Activated CD8-positive, alpha-beta T cell treated with anti-CD3 and anti-CD28 coated beads for 36 hours (primary cell): ENCODE measurements at places on chromosomes 3 and 15.
A peak's percentile ranks its signal among the peaks of the same experiment; 100 is the strongest.

DNA sequence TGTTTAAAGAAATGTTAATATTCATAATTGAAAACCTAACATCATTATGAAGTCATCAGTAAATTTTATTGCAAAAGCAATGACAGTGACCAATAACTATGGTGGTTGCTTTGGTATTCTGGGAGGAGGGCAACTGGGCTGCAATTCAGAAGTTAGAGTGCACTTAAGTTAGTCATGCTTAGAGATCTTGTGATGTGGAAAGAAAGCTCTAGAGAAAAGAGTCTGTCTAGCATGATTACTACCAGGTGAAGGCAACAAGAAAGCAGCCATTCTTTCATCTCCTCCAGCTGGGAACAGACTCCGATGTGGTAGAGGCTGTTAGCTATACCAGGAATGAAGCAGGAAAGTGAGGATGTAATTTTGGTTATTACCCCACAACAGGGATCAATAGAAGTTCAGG lies 625.6 kb downstream of the SI start:
- no peak for DNase-seq

GRCh38 chr3:110327870-110328269 lies 743.7 kb upstream of the NECTIN3 start:
- no peak for DNase-seq

DNA sequence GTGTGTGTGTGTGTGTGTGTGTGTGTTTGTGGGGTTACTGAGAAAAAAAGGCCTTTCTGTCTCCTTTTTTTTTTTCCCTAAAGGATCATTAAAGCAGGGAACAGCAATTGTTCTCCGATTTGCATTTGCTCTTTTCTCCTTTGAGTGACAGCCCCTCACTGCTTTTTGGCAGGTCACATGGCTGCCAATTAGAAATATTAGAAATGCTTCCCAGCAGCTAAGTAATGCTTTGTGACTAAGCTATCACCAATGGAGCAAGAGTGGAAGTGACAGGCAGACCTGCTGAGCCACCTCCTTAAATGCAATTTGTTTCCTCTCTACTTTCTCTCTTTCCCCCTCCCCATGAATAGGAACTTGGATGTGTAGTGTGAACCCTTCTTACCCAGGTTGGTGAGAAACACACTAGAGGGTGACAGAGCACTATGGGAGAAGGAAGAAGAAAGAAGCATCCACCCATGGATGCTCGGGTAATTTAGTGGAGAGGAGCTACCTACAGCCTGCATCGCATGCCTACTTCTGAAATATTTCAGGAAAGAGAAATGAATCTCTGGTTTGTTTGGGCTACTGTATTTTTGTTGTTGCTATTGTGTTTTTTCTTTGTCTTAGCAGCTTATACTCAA lies 165.2 kb upstream of the PDZRN3 start:
- DNase-seq, result no peak

GRCh38 chr3:66297900-66298299 lies 77.1 kb downstream of the SLC25A26 start:
- DNase-seq, result no peak

DNA sequence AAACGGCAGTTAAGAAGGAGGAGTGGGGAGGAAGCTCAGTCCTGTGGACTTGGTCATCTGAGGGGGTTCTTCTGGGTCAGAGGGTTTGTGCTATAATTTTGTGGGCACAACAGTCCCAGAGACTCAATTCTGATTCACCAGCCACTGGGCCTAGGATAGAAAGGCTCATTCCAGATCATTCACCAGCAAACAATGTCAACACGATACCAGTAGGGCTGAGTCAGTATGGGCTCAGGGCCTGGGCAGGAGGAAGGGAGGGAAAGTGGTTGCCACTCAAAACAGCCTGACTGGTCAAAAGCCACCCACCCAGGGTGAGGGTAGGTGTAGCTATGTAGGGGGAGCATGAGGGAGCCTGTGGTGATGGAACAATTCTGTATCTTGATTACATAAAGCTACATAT lies 86.9 kb upstream of the MEX3B start:
- no peak for DNase-seq

GRCh38 chr3:139443186-139443585 lies 33.1 kb downstream of the RBP2 start:
- no peak for DNase-seq

DNA sequence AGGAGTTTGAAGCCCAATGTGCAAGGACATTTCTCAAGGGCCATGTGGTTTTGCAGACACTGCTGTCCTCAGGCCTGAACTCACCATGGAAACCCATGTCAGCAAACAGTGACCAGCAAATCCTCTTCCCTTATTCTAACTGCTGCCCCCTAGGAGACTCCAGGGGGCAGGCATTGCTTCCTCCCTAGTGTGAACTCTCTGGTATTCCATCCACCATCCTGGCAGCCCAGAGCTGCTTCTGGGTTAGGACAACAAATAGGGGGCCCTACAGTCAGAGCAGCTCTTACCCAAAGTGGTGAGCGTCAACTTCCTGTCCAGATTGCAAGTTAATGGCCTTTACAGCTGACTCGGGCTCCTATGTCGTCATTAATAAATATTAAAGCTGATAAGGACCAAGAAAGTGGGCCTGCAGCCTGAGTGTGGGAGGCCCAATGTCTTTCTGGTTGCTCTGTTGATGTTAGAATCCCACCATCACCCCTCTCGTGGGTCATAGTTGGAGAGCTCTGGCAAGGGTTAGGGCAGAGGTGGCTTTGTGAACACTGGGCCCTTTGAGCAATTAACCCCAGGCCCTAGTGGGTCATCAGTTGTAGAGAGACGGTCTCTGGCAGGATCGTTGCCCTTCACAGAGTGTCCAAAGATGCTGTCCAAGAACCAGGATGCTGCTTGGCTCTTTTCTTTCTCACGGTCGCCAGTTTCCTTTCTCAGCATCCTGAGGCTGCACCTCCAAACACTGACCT lies 41.5 kb downstream of the TGM4 start:
- no peak for DNase-seq

DNA sequence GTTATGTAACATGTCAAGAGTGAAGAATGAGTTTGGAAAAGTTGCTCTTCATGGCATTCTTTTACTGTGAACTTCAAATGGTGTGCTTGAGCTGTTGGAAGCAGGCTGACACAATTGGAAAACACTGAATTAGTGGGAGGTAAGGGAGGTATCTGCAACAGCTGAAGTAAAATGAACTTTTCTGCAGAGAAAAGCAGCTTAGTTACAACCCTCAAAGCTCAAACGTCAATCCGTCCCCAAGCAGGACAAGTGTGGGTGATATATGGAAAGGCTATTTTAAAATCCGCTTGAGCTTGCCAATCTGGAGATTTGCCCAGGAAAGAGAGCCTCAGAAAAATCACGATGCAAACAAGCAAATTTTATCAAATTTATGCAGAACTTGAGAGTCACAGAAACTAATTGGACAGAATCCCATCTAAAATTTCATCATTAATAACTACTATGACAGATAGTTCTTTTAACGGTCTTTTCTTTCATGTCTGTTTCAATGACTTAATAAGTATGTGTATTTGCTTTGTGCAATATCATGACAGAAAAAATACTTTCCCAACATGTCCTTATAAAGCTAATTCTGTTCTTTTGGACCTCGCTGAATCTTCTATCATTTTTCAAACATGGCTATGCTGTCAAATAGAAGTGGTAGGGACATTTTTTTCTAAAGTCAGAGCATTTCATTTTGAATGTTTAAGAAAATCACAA lies 266.6 kb upstream of the SLITRK3 start:
- no peak for DNase-seq

DNA sequence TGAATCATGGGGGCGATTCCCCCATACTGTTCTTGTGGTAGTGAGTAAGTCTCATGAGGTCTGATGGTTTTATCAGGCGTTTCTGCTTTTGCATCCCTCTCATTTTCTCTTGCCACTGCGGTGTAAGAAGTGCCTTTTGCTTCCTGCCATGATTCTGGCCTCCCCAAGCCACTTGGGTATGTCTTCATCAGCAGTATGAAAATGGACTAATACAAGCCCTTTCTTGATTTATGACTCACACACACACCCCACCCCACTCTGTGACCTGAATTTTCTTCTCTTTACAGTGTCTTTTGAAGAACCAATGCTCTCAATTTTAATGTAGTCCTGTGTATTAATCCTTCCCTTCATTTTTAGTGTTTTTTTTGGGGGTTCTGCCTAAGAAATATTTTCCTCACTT lies 244.8 kb downstream of the PLCL2 start:
- no peak for DNase-seq

DNA sequence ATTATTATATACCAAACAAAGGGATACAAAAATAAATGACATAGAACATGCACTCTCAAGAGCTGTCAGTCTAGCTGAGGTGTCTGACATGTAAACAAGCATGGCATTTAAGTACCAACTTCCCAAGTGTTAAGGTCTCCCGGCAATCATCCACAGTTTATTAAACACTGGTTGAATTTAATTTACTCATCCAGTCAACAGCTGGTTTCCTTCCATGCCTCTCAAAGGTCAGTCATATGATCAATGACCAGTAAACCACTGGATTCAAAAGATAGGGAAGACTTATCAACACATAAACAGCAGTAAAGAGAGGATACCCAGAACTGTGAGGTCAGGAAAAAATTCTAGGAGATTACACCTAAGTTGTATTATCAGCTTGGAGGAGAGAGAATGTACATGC lies 80.4 kb downstream of the ADAM10 start:
- no peak for DNase-seq

DNA sequence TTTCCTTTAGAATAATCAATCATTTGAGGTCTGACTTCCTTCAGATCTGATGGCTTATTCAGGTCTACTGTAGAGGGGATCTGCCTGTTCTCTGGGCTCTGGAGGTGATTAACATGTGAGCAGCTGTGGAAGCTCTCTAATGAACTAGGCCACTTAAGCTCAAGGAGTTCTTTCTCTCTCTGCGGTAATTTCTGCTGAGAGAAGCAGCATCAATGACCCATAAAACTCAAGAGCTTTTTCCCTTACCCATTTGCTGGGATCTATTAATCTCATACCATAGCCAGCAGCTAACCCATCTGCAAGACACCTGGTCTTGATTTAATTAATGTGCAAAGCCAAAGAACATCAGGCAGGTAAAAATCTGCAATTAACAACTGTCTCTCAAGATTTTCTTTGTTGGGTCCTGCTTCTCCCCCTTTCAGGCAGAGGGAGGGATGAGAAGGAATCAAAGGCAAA lies 73.2 kb upstream of the DLG1 start:
- no peak for DNase-seq

- no peak for DNase-seq
Observed at GRCh38 chr3:143358793-143359491, 239.4 kb downstream of the CHST2 start.

DNA sequence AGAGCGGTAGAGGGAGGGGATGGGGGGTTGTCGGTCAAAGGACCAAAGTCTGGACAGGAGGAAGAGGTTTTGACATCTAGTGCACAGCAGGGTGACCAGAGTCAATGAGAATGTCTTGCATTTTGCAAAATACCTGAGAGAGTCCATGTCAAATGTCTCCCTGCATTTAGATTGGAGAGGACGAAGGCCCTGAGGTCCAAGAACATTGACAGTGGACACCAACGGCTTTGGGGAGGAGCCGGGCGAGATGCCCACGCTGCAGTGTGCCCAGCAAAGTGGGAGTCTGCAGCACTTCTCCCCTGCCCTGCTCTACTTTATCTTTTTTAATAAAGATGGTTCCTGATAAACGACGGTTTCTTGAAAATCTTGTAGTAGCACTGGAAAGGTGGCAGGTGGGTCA lies 67.4 kb upstream of the TAMM41 start:
- no peak for DNase-seq

DNA sequence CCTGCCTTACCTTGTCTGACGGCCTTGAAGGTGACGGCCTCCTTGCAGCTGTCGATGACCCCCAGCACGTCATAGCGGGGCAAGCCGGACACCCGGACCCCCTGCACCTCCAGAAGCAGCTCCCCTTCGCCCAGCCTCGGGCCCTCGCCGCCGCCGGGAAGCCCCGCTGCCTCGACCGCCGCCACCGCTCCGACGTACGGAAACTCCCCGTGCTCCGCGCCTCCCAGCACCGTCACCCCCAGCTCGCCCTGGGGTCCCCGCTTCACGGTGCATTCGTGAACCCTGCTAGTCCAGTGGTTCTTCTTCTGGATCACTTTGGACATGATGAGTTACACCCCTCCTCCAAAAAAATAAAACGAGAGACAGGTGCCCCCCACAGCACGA lies 740 bp downstream of the MAGI1 start:
- DNase-seq, result peak; percentile 15

- DNase-seq, result no peak
Observed at GRCh38 chr3:195366200-195366925, 76.5 kb downstream of the ACAP2 start.

DNA sequence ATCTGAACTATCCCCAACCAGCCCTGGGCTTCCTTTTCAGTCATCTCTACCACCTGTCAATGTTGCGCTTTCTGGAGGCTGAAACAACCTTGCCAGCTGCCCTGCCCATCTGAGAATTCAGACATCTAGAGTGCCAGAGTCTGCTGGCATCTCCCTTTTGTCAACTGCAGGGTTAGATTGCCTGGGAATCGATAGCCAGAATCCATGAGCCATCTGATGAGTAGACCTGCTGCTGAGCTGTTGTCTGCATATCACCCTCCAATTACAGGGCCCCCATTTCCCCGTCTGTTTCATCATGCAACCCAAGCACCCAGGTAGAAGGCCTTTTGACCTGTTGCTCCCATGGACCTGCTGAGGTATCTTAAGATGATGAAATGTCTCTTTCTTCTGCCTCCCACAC lies 280.1 kb downstream of the EPHB1 start:
- no peak for DNase-seq

GRCh38 chr15:97168704-97169475 lies 791.6 kb upstream of the ARRDC4 start:
- DNase-seq, result no peak
